ENCODE measurements at places on chromosomes 1 and 21.
A peak's percentile ranks its signal among the peaks of the same experiment; 100 is the strongest.

DNA sequence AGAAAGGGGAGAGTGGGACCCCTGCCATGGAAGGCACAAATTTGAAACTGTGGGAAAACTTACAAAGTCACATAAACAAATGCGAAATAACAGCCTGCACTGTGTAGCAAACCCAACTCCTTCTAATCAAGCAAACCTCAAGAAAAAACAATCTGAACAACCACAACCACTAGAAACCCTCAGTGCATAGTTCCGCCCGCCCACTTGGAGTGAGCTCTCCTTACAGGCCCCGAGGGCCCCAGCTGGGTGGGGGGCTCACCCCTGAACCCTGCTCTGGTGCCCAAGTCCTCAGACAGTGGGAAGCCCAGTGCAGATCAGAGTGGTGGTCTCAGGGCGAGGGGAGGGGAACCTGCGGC lies 931 bp upstream of the MXRA8 start:
- DNase-seq: no peak

DNA sequence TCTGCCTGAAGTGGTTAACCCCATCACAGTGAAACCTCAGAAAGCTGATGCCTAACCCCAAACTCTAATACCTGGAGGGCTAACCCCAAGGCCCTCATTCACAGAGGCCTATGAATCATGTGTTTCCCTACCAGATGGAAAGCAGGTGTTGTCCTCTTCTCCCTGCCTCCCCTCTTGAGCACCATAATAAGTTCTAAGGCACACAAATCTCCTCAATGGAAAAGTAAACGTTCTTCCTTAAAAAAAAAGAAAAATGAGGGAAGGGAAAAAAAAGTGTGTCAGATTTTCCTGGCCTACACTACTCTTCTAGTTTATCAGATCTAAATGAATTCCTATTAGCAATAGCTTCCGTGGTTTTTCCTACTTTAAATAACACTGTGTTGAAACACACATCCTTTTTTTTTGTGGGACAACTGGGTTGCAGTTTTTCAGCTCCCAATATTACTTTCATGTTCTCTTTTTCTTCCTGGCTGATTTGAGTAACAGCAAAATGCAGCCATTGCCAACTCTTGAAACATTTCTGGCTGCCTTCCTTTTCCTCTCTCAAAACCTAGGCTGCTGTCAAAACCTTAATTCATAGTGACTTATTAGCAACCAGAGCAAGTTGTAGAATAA lies 43.2 kb downstream of the SLC44A3 start:
- DNase-seq: no peak

- no peak for DNase-seq
Measured at GRCh38 chr1:6500544-6501278, 9.2 kb upstream of the PLEKHG5 start.

DNA sequence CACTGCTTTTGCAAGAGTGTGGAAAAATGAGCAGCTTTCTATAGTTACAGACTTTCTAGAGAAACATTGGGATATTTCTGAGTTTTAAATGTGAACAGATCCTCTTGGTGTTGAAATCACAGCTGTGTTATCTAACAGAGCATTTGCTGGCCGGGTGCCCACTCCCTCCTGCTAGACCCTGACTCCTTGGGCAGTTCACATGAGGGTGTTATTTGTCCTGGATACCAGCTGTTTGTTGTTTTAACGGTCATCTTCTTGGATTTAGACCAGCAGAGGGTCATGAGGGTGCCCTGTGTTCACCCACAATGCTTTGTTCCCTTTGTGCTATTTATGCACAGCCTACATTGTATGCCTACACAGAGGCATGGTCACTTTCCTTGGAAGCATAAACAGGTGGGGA lies 67.1 kb downstream of the CENPF start:
- no peak for DNase-seq

GRCh38 chr1:221449194-221449593 lies 292.7 kb downstream of the DUSP10 start:
- DNase-seq: no peak

DNA sequence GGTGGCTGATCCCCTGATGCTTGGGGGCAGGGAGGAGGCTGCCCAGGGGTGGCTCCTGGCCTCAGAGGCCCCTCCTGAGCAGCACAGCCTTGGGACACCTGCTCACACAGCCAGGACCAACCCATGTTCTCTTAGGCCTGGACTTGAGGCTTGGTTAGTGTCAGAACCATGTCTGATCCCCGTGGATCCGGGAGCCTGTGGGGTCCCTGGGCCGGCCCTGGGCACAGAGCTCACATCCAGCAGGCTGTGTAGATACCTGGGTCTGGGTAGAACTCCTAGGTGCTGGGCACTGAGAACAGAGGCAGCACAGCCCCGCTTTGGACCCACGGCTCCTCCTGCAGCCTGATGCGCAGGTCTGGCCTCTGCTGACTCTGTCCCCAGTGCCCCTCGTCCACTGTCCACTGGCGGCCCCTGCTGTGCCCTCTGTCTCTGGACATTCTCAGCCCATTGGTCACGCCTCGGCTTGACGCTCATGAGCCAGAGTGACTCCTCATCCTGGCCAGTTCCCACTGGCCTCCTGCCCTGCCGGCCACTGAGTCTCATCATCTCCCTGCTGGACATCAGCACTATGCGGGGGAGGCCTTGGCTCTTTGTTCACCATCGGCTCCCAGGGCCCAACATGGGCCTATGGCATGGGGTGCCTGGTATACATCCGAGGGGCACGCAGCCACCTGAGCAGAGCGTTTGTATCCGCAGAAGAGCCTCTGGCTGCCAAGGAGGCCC lies 70.2 kb downstream of the TRIM11 start:
- DNase-seq: no peak

DNA sequence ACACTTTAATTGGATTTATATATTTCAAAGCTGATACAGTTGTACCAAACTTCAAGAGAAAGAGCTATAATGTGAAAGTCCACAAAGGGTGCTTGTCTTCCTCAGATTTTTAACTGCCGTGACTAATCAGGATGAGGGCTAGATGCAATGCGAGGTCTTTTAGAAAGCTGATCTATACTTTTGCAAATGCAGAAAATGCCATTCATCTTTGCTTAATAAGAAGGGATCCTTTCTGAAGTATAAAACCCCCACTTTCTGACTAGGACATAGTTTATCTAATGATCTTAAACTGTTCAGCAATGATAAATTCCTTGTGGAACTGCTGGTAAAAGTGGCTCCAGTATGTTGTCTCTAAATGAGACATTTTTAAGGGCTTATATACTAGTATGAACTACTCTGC lies 102.7 kb upstream of the NGF start:
- DNase-seq: no peak

DNA sequence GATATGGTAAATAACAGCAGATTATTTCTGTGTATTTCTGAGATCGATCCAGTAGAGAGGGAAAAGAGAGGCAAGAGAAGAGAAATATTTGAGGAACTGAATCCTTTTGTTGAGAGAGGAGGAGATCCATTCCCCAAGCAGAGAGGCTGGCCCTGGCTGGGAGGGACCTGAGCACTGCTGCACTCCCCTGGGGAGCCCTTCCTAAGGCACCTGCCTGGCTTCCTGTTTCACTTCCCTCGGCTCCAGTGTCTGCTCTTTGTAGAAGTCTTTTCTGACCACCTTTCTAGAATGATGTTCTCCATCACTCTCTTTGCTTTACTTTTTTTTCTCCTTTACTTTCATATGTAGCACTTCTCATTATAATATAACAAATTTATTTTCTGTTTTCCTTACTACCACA lies 42.3 kb upstream of the SLC6A9 start:
- DNase-seq: no peak

- no peak for DNase-seq
Measured at GRCh38 chr1:63200676-63201075, 121.7 kb upstream of the FOXD3 start.

GRCh38 chr1:85830837-85831236 lies 122.6 kb upstream of the ZNHIT6 start:
- DNase-seq: no peak

DNA sequence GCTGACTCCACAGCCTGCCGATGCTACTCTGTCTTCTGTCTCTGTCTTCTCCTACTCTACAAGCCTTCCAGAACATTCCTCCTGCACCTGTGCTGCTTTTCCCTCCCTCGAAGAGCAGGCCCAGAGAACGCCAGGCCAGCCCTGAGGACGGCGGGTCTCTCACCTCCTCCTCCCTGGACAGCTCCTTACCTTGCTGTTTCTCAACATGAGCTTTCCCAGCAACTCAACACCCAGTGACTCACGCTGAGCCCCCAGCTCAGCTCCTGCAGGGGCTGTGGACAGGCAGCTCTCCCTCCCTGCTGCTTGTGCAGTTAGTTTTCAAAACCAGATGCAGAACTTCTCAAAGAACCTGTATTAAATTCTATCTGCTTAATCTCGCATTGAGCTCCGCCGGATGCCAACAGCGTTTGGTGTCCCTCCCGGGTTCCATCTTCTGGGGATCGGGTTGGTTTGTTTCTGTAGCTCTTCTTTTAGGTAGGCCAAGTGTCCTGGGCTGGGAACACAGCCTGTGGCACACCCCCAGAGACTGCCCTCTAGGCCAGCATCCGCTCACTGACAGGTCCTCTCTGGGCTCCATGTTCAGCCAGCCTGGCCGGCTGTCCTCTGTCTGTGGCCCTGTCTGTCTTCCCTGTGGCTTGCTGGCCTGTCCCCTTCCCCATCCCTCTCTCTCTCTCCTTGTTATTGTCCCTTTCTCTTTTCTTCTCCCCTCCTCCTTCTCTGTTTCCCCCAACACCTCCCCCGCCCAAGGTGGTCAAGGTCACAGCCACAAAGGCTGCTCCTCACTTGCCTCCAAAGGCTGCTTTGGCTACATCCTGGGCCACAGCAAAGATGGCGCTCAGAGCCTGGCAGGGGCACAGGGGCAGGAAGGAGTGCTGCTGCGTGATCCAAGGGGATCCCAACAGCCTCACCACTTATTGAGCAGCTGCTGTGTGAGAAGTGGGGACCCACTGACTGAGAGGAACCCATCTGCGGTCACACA lies 391.0 kb downstream of the MATN1 start:
- no peak for DNase-seq

GRCh38 chr1:233097546-233097945 lies 147.1 kb downstream of the NTPCR start:
- no peak for DNase-seq

DNA sequence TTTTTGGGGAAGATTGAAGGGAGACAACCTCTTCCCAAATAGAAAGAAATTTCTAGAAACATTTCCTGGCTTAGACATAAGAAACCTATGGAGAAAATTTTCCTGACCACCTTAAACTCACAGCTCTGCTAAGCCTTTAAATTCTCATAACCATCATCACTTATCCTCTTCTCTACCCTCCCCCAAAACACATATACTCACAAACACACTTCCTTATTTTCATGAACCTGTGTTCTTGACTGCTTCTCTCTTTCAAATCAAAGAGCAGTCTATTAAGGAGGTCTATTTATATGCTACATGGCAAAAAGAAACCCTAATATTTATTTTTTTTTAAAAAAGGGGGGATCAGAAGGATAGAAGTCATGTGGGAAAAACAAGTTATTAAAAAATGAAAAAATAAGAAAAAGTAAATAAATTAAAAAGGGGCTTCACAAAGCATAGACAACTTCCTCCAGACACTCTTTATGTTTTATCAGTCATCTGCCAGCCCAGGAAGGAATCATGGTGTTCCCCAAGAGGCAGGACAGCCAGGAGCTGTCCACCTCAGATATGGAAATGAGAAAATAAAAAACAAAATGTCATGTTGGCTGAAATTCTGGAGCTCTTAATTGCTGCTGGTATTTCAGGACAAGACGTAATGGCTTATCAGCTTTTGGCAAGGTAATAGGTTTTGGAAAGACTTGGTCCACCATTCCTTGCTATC lies 12.8 kb upstream of the RGS2 start:
- DNase-seq: no peak

DNA sequence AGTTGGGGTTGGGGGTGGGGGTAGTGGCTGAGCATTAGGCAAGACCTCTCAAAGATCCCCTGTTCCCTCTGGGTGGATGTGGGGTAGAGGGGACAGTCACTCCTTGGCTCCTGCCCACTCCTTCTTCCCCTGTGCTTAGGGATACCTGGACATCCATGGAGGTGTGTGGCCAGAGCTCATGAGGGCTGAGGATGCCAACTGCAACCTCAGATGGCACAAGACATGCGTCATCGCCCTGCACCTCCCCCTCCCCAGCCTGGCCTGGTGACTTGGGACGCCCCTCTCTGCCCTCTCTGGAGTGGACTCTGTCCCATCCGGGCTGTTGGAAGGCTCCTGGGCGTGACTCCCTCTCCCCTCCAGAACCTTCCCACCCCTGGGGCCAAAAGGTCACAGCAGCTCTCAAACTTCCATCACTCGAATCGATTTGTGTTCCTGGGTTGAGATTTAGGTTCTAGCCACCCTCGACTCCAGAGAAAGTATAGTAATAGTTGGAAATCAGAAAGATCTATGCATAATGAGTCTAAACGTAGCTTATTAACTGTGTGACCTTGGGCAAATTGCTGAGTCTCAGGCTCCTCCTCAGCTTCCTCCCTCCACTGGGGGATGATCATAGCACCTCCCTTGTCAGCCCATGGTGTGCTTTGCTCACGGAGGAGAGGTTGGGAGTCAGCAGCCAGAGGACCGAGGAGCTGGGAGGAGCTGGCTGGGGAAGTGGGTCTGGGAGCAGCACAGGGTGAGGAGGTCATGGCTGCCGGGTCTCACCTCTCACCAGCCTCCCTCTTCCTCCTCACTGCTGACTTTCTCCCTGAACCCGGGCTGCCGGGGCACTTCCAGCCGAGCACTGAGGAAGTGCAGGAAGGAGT lies 2.2 kb upstream of the PTPN7 start:
- no peak for DNase-seq

GRCh38 chr1:50841791-50842387 lies 118.2 kb downstream of the FAF1 start:
- DNase-seq: peak; percentile 29

DNA sequence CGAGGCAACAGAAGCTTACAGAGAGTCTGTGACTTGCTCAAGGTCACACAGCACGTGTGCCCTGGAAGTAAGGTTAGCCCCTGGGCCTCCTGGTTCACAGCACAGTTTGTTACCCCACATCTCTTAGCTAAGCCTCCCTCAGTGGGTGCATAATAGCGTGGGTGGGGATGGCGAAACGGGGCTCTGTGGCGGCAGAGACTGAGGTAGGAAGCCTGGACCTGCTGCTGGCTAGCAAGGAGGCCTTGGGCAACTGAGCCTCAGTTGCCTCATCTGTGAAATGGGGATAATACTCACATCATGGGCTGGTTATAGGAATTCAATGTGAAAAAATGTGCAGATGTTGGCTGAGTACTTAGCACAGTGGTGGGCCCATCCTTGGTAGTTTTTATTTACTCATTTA lies 596 bp downstream of the PADI4 start:
- no peak for DNase-seq
